H4 (cell line): ENCODE measurements at places on chromosomes 11 and 22. TPM values are rescaled to one million over a fixed set of nuclear protein-coding genes. Genes with fewer than 3 reads are reported as not detected.

The NNMT gene
- 895 and 907 TPM in 2 replicates for total RNA-seq

GRCh38 chr11:34105957-34106504, 602 bp downstream of the NAT10 start:
- no peak for DNase-seq

The PRG3 gene
- not detected in 2 replicates for total RNA-seq

DNA sequence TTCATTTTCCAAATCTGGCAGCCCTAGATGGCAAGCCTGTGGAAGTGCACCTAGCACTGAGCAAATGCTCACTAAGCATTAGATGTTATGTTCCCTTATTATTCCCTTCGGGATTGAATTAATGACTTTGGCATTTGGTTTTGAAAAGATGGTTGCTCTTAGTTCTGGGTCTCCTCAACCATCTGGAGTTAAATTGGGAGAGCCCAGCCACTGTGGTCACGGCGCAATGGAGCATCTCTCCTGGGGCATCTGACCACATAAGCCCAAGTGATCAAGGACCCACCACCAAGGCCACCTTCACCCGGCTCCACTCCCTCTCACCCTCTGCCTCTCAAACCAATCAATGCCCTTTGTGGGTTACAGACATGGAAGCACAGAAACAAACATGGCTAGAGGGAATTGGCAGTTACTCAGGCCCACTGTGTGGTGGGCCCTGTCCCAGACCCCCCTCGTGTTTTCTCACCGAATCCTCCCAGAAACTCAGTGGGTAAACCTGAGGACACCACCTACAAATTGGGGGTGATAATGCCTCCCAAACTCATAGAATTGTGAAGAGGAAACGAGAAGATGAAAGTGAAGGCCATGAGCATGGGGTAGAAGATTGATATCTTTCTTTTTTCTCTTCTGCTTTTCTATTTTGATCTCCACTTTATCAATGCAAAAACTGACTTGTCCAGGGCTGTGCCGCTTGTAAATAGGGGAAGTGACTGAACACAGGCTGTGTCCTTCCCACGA, 52.2 kb downstream of the IRAG1 start:
- no peak for DNase-seq

GRCh38 chr22:43292630-43293018, 50.5 kb downstream of the SCUBE1 start:
- peak; percentile 47 for DNase-seq

GRCh38 chr11:100438376-100438775, 248.7 kb upstream of the ARHGAP42 start:
- no peak for DNase-seq

DNA sequence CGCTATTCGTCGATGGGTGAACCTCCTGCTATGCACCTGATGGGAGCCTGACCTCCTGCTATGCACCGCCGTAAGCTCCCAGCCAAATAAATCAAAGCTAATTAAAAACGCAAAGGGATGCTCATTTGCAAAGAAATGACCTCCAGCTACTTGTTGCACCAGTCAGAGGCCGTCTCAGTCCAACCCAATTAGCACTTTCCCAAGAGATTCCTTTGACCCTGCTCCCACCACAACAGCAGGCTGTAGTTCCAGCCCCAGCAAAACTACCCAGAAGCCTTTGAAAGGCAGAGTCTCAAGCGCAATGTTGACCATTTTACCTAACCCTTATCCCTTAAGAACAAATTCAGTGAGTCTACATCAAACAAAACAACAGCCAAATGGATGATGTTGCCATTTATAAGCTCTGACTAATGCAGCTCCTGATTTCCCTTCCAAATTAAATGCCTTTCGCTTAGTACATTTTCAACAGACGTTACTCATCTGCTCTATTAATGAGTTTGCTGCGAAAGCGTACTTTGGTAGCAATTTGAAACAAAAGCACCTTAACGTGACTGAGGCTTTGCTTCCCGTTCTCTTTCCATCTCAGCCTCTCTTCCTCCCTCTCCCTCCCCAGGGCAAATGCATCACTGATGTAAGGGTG, 17.2 kb upstream of the BSX start:
- DNase-seq: no peak

- DNase-seq: no peak
These were observed 361.3 kb upstream of the CNTN5 start for GRCh38 chr11:98659431-98659830.
